Aorta (tissue), 5 donors: ENCODE measurements at places on chromosomes 5 and 9. TPM values are rescaled to one million over a fixed set of nuclear protein-coding genes. Genes with fewer than 3 reads are reported as not detected.

DNA sequence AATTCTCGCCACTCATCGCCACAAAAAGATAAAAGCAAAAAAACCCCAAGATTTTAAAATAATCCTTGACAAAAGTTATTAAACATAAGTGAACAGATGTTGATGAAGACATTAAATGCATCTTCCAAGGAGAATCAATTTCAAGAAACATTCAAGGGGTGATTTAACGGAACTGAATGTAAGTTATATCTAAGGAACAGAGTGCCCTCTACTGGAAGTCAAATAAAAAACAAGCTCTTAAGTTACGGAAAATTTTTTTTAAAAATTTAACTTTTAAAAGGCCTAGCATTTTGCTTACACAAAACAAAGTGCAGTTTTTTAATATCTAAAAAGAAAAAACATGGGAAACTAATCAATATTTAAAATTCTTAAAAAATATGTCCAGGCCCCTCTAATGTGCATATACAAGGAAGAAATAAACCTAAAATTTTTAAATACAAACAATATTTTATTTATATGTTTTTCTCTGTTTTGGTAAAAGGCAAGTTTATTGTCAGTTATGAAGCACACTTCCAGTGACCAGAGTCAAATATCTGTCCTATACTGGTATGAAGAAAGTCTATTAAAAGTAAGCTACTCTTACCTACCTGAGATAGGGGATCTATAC is 28.0 kb downstream of the TEX10 start:
- no peaks in the 10 kb centered on the region for H3K27me3 ChIP-seq
- H3K36me3 ChIP-seq = peaks cover 3% of the 10 kb centered on the region

- H3K27ac ChIP-seq = no peak overlapping the region
- H3K27me3 ChIP-seq = no peaks in the 10 kb centered on the region
- no peak overlapping the region for H3K4me3 ChIP-seq
- H3K36me3 ChIP-seq = peaks cover 2% of the 10 kb centered on the region
- DNase-seq = no peak
- no peaks in the 10 kb centered on the region for H3K4me1 ChIP-seq
Observed at GRCh38 chr9:120394058-120394669, 185.8 kb downstream of the CDK5RAP2 start.

GRCh38 chr5:143037071-143037470 is 266.9 kb downstream of the ARHGAP26 start:
- no peak overlapping the region for H3K27ac ChIP-seq
- no peaks in the 10 kb centered on the region for H3K27me3 ChIP-seq
- no peaks in the 10 kb centered on the region for H3K4me1 ChIP-seq
- peaks cover 2% of the 10 kb centered on the region for H3K36me3 ChIP-seq

The ALDH7A1 gene
- total RNA-seq = 25.3 TPM

- no peak overlapping the region for H3K27ac ChIP-seq
- DNase-seq = no peak
- H3K36me3 ChIP-seq = no peaks in the 10 kb centered on the region
- peaks cover 1% of the 10 kb centered on the region for H3K27me3 ChIP-seq
- H3K4me3 ChIP-seq = no peak overlapping the region
- H3K4me1 ChIP-seq = no peaks in the 10 kb centered on the region
Observed at GRCh38 chr9:131278702-131279111, 2.4 kb upstream of the FAM78A start.

The WDR38 gene
- total RNA-seq = not detected
